ENCODE measurements at places on chromosomes 13 and 19.
A peak's percentile ranks its signal among the peaks of the same experiment; 100 is the strongest.

- no peak for DNase-seq
Observed at GRCh38 chr13:97548138-97548537, 114.2 kb downstream of the RAP2A start.

- DNase-seq: no peak
Observed at GRCh38 chr13:98741741-98742435, 10.6 kb downstream of the SLC15A1 start.

DNA sequence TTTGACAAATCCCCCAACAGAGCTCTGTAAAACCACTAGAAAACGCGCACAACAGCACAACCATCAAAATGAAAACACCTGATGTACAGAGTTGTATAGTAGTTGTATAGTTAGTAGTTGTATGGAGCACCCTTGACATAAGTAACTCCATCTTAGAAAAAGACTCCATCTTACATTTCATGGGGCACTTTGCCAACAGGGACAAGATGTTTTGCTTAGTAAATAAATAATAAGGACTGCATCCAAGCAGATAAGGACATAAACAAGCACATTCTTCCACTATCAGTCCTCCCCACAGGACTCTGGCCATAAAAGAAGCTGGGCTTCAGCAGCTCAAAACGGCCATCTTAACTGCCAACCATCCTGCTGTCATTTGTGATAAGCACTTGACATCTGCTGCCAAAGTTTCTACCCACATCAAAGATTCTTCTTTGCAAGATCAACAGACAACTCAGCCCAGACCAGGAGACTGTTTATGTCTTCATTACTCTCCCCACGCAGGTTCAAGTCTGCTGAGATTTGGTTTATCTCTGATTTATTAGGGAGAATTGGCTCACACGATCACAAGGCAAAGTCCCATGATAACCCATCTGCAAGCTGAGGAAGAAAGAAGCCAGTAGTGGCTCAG is 20.7 kb upstream of the ZNF331 start:
- no peak for DNase-seq

DNA sequence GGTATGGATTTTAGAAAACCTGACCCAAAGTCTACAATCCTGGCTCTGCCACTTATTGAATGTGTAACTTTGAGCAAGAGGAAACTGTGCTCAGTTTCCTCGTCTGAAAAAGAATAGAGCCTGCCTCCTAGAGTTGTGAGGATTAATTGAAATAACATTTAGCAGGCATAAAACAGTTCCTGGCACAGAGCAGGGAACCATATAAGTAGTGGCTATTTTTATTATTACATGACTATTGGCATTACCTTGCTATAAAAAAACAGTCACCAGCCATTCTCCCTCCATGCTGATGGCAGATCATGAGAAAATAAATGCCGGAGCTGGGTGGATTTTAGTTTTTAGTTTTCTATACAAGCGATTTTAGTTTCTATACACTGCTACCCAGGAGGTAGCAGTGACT is 5.8 kb downstream of the DOCK9 start:
- no peak for DNase-seq

- DNase-seq: no peak
Observed at GRCh38 chr19:10317045-10317856, 1.4 kb upstream of the FDX2 start.

GRCh38 chr13:88717946-88718345 is 1046.8 kb downstream of the SLITRK5 start:
- DNase-seq: no peak

DNA sequence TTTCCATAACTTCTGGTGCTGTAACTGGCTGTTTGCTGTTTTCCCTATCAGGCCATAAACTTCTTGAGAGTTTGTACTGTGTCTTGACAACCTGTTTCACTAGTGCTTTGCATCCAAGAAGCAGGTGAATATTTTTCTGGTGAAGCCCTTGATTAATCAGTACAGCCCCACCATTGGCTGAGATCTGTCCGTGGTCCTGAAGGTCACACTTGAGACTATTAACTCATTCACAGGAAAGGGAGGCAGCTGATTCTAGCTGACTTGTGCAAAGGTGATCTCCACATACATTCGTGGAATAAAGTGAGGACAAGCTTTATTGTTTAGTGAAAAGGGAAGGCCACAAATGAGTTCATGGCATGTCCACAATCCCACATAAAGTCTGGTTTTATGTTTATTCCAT is 61.4 kb upstream of the ZNF835 start:
- no peak for DNase-seq

- DNase-seq: no peak
Observed at GRCh38 chr19:16764793-16765433, 45.3 kb downstream of the NWD1 start.

- no peak for DNase-seq
Observed at GRCh38 chr13:33212396-33212795, 73.2 kb downstream of the STARD13 start.

DNA sequence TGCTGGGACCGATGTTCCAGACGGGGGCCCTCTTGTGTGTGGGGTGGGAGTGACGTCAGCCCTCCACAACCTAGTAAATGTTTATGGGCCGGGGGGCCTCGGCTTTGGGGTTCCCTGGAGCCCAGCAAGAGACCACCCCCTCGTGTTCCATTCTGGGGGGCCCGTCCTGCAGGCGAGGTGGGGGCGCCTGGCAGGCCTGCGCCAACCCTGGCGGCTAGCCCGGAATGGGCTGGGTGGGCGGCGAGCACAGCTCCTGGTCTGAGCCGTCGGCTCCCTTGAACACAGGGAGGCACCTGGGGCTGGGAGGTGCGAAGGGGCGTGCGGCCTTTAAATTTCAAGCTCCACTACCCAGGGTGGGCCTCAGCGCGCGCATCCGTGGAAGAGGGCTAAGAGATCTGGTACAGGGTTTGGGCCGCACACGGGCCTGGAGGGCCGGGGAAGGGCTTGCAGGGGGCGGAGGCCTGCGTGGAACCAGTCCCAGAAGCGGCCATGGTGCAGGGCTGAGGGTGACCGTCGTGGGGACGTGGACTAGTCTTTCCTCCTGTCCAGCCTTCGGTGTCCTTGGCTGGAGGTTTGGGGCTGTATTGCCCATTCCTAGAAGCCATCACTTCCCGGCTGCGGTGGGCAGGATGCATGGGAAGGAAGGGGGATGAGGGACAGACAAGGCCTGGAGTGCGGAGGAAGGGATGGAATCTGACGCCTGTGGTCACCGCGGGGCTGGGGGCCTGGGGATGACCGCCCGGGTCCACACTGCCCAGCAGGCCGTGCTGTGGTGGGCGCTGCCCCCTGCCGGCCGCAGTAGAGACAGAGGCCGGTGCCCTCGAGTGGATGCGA is 11.4 kb downstream of the NDUFA11 start:
- DNase-seq: no peak

DNA sequence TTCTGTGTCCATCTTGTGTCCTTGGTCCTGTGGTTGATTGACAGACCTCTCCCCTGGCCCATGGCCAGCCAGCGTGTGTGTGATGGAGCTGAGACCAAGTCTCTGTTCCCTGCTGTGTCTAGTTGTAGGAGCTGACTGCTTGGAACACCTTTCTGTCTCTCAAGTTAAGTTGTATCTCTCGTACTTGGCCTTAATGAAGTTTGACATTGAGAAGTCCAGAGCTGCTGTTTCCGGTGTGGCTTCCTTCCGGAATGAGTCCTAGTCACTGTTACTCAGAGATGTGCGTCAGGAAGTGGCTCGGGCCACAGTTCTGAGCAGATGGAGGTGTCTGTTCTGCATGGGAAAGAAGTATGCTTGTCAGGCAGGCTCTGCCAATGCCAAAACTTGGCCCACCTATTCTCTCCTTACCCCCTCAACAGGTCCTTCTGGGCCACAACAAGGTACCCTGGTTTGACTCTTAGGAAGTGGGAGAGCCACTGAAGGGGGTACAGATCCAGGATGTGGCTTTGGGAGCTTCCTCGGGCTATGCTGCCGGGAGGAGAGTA is 54.3 kb downstream of the GATAD2A start:
- no peak for DNase-seq

- DNase-seq: peak; percentile 78
Observed at GRCh38 chr19:17555929-17556813, 722 bp downstream of the COLGALT1 start.

- no peak for DNase-seq
Observed at GRCh38 chr13:51959773-51960172, 51.5 kb downstream of the ATP7B start.

DNA sequence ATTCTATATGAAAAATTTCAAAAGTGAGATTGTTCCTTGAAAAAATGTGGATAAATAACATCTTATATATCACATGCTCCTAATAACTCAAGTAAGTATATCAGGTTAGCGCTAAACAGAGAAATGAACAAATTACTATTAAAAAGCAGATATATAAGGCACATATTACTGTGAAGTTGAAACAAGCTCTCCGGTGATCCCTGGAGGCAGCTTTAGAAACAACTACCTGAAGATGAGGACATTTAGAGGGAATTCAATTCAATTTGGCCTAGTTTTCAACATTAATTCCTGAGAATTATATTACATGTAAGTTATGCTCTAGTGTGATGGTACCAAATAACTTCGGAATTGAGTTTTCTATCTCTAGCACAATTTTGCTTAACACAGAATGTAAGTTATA is 1373.6 kb upstream of the SPRY2 start:
- DNase-seq: no peak

DNA sequence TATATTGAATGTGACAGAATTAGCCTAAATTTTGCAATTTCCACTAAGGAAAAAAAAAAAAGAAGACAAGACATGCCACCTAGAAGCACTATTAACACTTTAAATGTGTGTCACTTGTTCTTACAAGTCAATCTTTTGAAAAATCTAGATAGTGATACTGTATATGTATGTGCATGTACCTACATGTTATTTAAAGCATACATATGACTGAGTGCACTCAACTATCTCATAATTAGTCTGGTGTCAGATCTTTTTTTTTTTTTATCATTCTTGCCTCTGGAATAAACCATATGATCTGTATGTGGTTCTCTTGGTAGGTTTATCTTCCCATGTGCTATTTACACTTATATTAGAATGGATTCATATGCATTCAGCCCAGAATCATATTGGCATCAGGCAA is 62.3 kb downstream of the FOXO1 start:
- DNase-seq: no peak
